ENCODE measurements at places on chromosomes 6 and 20.

GRCh38 chr20:60984666-60985065, 267.4 kb upstream of the CDH4 start:
- no peak for DNase-seq

- DNase-seq, result peak; percentile 86
Measured at GRCh38 chr6:129490521-129491255, 219.3 kb downstream of the ARHGAP18 start.

DNA sequence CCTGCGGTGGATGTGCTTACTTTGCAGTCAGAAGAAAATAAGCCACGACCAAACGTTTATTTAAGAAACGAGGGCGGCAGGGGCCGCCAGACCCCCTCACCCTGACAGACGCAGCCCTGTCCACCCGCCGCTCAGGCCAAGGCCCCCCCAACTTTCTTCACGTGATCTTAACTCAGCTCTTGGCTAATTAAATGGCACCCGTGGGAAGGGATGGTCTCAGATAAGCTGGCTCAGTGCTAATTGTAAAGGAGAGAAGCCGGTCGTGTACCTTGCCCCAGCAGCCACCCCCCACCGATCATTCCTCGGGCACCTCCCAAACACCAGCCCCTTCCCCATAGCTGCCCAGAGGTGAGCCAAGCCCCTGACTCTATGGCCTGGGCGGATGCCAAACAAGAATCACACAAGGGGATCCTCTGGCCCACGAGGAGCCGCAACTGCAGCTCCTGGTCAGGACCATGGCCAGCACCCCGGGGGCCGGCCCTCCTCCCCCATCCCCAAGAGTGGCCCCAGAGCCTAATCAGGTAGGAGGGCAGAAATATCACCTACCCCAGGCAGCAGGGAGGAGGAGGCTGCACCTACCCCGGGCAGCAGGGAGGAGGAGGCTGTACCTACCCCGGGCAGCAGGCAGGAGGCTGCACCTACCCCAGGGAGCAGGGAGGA, 11.2 kb downstream of the KCNQ2 start:
- DNase-seq, result no peak

DNA sequence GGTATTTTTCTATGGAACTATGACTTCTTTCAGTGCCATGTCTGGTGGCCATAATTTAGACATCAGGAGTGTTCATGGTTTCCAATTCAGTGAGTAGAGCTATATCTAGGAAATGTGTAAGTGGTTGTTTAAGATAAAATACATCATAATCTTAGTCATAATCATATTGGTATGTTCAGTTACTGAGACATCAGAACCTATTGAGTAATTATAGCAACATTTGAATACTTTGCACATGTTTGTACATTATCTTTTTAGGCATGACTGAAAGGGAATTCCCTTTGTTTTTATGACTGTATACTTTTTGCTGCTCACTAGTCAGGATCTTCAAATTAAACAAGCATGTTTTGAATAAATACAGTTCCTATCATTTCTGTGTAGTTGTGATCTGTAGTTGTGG, 64.0 kb downstream of the STXBP5 start:
- DNase-seq, result no peak

DNA sequence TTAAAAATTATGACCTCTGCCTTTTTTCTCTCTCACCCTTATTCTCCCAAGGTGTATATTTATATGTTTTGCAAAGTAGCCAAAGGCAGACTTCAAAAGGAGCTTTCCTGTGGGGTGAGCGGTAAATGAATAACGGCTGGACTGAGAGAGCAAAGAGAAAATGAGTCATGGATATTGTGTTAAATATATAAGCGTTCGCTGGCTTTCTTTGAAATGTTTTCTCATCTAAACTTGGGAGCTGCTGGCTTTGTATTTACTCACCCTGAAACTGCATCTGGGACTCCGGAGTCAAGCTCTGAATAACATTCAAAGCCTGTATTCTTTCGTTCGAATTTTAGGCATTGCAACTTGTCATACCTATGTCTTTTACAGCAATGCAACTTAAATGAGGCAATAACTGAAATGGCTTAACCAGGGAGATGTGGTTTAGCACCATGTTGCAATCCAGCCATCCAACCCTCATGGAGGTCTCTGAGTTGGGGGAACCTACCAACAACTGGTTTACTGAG, 32.0 kb downstream of the ATXN1 start:
- no peak for DNase-seq
